ENCODE measurements at places on chromosomes 3 and 15.
A peak's percentile ranks its signal among the peaks of the same experiment; 100 is the strongest.

DNA sequence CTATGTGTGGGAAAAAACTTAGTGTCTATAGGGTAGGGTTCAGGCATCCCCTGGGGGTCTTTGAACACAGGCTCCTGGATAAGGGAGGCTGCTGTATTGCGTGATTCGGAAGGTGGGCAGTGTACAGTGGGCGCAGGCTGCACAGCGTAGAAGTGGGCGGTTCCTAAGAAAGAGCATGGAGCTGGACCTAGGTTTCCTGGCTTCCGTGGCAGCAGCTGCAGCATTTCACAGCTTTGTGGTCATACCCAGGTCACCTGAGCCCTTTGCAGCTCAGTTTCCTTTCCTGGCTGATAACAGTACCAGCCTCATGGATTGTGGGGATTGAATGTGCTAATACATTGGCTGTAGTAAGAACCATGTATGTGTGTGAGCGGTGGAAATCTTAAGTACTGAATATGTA, 22.2 kb downstream of the CFAP100 start:
- no peak for DNase-seq

DNA sequence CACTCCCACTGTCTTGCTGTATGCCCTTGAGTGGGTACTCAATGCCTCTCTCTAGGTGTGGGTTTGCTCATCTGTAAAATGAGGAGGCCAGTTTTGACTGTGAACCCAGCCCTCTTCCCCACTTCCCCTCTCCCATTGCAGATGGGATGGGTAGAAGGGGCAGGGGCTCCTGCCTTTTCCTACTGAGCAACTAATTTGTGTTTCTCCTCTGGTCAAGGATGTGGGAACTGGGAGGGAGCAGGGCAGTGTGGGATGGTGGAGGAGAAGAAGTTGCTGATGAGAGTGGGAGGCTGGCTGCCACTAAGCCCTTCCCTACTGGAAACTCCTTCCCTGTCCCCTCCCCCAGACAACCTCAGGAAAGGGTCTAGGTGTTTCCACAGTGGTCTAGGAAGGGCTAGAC, 20.1 kb upstream of the ANKDD1A start:
- DNase-seq = no peak

GRCh38 chr15:83443076-83443847, 3.9 kb upstream of the SH3GL3 start:
- no peak for DNase-seq

GRCh38 chr3:123720638-123721037, 135.8 kb upstream of the HACD2 start:
- DNase-seq = no peak

GRCh38 chr3:117557464-117558090, 848.0 kb downstream of the TUSC7 start:
- no peak for DNase-seq

GRCh38 chr15:80076321-80077318, 17.1 kb downstream of the ZFAND6 start:
- DNase-seq = no peak

GRCh38 chr15:64361259-64361658, 5.3 kb upstream of the CSNK1G1 start:
- DNase-seq = no peak

- DNase-seq = no peak
These were observed 3.3 kb upstream of the ISL2 start for GRCh38 chr15:76333309-76333708.

DNA sequence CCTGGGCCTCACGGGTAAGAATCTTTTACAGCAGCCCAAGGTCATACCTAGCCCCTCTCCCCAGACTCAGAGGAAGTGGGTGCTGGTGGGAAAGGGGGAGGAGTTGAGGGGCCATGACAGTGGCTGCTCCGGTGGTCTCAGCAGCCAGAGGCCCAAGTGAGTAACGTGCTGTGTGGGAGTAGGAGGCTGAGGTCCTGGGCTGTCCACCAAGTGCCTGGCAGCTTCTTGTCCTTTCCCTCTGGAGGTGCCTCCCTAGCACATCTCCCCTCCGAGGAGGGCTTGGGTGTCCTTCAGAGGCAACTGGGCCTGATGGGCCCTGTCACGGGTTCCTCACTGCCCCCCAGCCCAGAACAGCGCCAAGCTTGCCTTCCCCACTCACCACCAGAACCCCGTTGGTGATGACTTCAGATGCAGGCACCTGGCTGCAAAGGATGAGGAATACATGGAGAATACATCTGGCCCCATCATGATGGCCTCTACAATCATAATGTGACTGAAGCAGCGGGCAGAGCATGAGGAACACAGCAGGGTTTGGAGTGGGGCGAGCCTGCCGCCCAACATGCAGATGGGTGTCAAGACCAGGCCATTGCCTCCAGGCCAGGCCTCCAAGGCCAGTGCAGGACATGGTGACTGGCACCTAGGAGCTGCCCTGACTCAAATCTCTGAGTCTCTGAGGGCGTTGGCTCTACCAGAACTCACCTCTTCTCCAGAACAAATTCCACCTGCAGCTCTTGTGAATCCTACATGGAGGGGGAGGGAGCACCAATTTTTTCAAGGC, 3.3 kb downstream of the PLA2G4F start:
- no peak for DNase-seq

GRCh38 chr15:56077081-56077480, 83.7 kb upstream of the NEDD4 start:
- no peak for DNase-seq

- DNase-seq = no peak
These were observed 6.8 kb downstream of the PEAK1 start for GRCh38 chr15:77412972-77413698.

GRCh38 chr3:134675726-134676256, 25.0 kb upstream of the KY start:
- no peak for DNase-seq

DNA sequence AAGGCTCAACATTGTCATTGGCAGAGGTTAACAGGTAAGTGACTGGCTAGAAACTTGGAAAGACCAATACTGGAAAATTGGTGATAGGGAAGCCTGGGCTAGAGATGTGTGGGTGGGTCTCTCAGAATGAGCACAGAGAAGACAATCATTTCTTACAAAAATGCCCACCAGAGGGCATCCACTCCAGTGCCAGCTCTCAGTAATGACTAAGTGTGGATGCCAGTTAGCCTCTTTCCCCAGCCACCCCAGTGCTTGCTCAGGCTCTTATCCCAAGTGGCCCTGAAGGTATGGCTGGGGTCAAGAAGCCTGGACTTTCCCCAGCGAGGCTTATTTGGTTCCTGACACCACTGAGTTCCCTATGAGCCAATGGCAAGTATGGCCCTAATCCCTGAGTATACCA, 115.9 kb upstream of the ST8SIA2 start:
- DNase-seq = no peak

GRCh38 chr3:175383371-175383770, 524.2 kb downstream of the NAALADL2 start:
- DNase-seq = peak; percentile 38

GRCh38 chr15:94198633-94199032, 32.7 kb upstream of the MCTP2 start:
- DNase-seq = no peak

GRCh38 chr3:52446631-52447511, 2.0 kb upstream of the SEMA3G start:
- no peak for DNase-seq

DNA sequence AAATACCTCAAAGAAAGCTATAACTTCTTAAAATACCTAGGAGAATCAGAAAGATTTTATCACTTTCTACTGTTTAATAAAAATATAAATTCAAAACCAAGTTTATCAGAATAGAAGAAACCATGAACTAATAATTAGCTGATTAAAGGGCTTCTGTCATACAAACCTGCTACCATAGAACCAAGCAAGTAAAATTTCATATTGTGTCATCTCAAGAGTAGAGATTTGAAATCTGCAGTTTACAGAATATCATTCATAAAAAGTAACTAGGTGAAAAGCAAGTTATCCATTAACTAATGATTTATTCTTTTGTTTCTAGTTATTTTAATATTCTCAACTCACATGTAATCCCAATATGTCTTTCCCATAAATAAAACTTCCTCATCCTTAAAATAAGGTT, 36.8 kb upstream of the XXYLT1 start:
- no peak for DNase-seq

DNA sequence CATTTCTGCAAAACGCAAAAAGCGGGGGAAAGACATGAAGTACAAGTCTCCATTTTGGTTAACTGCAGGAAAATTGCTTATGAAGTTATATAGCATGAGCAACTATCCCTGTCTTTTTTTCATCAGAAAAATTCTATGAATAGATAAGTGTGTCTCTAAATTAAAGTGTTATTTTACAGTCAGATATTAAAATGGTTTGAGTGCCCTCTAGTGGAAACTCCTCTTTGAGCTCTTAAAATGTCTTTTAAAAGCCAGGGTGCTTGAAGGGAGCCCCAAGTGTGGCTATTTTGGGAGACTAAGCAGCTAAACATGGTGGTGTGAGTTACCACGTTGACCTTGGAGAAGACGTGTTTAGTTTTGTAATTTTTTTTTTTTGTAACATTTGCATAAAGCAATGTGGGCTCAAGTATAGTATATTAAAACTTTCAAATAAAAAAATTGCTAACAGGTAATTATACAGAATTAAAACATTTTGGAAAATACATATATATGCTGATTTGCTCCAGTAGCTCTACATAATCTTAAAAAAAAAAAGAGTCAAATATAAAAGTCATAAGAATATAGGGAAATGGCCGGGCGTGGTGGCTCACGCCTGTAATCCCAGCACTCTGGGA, 77.2 kb downstream of the PPP2R3A start:
- peak; percentile 55 for DNase-seq

DNA sequence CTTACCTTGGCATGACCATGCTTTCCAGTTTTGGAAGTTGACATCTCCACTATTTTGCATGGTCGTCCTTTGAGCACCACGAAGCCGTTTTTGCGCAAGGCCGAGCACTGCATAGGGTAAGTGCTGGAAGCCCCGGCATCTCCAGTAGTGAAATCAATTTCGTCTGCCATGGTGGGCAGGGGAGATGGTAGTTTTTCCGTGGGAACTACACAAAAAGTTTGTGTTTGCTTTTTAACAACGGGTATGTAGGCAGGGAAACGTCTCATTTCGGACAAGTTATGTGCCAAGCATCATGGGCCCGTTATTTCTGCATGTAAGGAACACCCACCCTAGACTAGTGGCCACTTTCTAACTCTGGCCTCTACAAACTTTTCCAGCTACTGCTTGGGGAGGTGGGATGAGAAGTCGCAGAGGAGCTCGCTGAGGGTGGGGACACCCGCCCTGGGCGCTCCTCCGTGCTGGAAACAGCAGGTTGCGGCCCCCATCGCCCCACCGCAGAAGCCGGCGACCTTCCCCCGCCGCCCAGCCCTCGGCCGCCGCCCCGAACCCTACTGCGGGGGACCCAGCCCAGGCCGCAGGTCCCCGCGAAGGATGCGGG, 701 bp downstream of the EIF5A2 start:
- DNase-seq = no peak

DNA sequence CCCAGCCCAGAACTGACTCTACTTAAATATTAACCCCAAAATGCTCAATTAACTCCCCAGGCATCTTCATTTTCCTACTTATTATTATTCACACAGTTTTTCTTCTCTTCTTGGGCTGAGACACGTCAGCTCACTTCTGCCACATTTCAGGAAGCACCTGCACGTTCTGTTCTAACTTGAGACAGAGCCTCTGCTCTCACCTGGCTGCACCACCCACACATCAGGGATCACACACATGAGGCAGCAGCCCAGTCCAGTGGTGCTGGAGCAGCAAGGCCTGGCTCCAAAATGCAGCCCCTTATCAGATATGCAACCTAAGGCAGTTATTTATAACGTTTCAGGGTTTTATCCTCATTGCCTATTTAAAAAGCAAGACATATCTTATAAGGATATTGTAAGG, 127.5 kb downstream of the OSBPL10 start:
- DNase-seq = no peak

DNA sequence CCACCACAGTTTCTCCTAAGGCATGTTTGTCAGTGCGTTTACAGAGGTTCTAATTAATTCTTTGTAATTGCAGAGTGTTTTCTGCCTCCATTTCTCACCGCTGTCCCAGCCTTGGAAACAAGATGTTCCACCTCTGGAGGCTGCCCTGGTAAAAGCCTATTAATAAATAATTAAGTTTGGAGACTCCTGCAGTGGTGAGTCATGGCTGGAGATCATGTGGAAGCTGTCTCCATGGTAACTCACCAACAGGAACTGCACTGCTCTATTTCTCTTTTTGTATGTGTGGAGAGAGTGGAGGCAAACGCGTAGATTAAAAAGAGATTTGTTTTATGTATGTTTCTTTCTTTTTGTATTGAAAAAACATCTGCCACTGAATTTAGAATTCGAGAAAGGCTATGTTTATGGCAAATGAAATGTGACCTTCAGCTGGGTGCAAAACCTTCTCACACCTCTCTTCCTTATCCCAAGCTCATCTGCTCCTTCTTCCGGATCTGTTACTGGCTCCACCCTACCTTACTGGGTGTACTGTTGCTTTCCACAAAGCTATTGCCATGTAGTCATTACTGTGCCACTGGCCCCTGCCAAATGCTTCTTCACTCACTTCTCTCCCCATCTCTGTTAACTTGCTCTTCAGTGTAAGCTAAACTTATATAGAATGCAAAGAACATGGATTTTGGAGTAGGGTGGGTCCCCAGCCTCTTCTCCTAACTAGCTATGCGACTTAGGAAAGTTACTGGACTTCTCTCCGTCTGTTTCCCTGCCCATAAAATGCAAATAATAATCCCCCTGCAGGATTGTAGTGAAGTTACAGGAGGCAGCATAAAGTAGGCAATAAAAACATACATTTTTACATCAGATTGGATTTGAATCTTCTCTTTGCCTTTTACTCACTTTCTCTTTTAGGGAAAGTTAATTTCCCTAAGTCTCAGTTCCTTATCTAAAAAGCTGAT, 778.5 kb downstream of the NTRK3 start:
- peak; percentile 85 for DNase-seq

DNA sequence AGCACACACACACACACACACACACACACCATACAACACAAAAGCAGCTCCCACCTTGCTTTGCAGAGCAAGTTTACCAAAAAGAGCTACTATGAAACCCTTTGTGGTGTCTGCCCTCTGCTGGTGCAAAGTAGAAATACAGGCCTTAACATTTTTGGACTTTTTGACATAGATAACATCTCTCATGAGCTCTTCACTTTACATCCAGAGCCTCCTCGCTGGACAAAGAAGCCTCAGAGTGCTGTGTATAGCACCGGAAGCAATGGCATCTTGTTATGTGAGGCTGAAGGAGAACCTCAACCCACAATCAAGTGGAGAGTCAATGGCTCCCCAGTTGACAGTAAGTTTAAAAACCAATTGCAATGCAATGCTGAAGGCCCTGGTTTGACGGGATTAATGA, 157.9 kb downstream of the CHL1 start:
- peak; percentile 35 for DNase-seq

DNA sequence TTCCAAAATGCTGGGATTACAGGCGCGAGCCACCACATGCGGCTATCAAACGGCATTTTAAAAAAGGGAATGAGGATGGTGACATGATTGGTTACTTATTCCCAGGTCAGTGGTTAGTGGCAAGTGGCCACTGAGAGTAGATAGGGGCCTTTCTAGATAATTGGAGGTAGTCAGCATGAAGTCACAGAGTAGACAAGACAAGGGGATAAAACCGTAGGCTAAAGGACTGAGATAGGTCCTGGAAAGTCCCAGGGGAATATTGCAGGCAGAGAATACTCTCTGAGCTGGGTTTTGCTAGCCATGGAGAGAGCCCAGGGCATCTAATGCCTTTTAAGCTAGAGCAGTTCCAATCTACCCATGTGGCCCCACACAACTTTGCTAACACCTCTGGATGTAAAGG, 52.2 kb downstream of the KCNAB1 start:
- no peak for DNase-seq

Measured in amniotic epithelial cell (primary cell).